ENCODE measurements at places on chromosomes 5 and 9. TPM values are rescaled to one million over a fixed set of nuclear protein-coding genes. Genes with fewer than 3 reads are reported as not detected.

DNA sequence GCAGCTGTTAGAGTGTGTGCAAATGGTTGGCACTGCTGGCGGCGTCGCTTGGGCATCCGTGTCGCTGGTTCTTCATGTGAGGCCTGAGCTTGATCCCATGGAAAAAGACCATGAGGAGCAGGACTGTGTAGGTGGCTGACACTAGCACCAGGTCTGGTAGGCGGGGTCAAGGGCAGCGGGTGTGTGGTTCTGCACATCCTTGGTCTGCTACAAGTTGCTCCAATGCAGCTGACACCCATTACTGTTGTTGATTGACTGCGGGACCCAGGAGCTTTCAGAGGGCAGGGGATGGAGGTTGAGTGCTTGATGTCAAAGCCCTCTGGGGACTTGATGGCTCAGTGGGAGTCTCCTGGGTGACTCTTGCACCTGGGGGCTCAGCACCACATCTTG lies 29.0 kb upstream of the PITX1 start:
- H3K36me3 ChIP-seq = no peaks in the 10 kb centered on the region
- H3K27me3 ChIP-seq = no peaks in the 10 kb centered on the region
- no peak overlapping the region for H3K27ac ChIP-seq
- DNase-seq = no peak

- no peaks in the 10 kb centered on the region for H3K27me3 ChIP-seq
- DNase-seq = no peak
- no peak overlapping the region for H3K4me3 ChIP-seq
- H3K36me3 ChIP-seq = no peaks in the 10 kb centered on the region
- H3K27ac ChIP-seq = no peak overlapping the region
Measured at GRCh38 chr5:86885489-86886230, 267.9 kb downstream of the COX7C start.

DNA sequence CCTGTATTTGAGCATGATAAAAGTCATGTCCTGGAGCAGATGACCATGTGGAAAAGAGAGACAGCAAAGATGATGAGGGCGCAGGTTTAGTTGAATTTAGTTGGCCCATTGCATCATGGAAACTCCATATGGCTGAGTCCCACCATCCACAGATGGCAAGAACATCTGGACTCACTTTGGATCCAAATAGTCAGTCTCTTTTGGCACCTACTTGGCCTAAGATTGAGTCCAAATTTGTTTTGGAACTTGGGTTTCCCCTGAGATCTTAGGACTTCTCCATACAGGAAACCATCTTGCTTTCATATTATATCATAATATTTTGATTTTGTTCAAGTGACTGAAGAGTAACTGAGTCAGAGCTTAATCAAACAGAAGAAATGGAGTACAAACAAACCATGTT lies 217.5 kb downstream of the DRD1 start:
- H3K27ac ChIP-seq = no peak overlapping the region
- H3K27me3 ChIP-seq = no peaks in the 10 kb centered on the region
- no peaks in the 10 kb centered on the region for H3K4me1 ChIP-seq

DNA sequence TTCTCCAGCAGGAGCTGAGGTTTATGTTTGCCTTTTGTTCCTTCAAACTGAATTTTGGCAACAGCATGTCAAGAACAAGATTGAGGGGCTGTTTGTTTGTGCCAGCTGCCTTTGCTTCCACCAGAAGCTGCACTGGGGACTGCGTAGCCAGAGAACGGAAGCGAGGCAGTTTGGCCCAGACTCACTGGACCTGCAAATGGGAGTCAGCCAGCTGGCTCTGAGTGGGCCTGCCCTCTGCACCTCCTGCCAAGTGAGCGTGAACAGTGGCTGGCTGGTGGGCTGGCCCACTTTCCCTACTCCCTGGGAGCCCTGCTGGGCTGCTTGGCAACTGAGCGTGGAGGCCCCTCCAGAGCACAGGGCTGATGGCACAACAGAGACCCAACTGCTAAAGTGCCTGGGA lies 111.6 kb downstream of the GALNT10 start:
- H3K27ac ChIP-seq = no peak overlapping the region
- H3K27me3 ChIP-seq = no peaks in the 10 kb centered on the region
- peaks cover 39% of the 10 kb centered on the region for H3K36me3 ChIP-seq
- no peak for DNase-seq

Gene KIAA0825
- 6.3 TPM for total RNA-seq

Gene DMRT3
- not detected for total RNA-seq

Gene LECT2
- total RNA-seq = not detected

All from left lung (tissue), 14 donors.